ENCODE measurements at places on chromosomes 3 and 15. TPM values are rescaled to one million over a fixed set of nuclear protein-coding genes. Genes with fewer than 3 reads are reported as not detected.

The HDDC3 gene
- total RNA-seq: 41.3 TPM

The SI gene
- total RNA-seq: not detected

The HESX1 gene
- 0.57 TPM for total RNA-seq

The ARIH2 gene
- 127 TPM for total RNA-seq

The EPHB3 gene
- total RNA-seq: not detected

The WDR93 gene
- not detected for total RNA-seq

The ITIH1 gene
- total RNA-seq: not detected

The PPM1L gene
- 3.2 TPM for total RNA-seq

The GPR62 gene
- not detected for total RNA-seq

The SOX14 gene
- not detected for total RNA-seq

The ZNF660 gene
- total RNA-seq: 0.32 TPM

The CFAP100 gene
- total RNA-seq: not detected

The TPRG1 gene
- total RNA-seq: 19.1 TPM

The INSYN1 gene
- total RNA-seq: not detected

The C2CD4A gene
- 0.27 TPM for total RNA-seq
